ENCODE measurements at places on chromosomes 13 and 19.

DNA sequence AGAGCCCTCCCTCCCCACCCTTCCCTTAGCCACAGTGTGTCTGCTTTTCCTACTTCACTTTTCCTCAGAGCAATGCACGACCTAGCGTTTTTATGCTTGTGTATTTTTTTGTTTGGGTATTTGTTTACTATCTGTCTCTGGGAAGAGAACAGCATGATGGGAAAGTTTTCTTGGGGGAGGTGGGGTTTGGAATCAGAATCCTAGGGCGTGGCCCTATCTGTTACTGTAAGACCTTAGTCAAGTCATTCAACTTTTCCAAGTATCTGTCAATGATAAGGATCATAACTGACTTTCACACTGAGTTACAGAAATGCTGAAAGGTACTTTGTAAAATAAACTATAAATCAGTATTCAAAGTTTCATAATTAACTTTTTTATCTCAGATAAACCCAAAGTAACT lies 146.3 kb upstream of the WASF3 start:
- no peak for DNase-seq

- DNase-seq: peak; percentile 87
Observed at GRCh38 chr19:49118565-49119410, at the start of gene C19orf73. TSS of gene C19orf73 (minus strand) at chr19:49119143. CDS start at chr19:49119022, 121 bp downstream.

GRCh38 chr13:113420833-113421600 lies 32.3 kb downstream of the ADPRHL1 start:
- no peak for DNase-seq

DNA sequence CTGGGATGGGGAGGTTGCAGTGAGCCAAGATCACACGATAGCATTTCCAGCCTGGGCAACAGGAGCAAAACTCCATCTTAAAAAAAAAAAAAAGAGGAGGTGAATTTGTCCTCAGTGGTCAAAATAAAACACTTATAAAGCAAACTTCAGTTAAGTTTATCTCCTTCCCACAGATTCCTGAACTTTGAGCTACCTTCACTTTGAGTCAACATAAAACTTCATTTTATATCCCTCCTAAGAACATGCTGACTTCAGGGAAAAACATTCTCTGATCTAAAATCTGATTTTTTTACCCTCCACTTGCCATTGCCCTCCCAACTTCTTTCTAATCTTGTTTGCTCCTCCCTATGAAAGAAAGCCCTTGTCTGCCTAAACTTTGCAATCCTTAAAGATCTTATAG lies 59.0 kb downstream of the ZNF429 start:
- no peak for DNase-seq

GRCh38 chr13:95948656-95949055 lies 104.5 kb downstream of the UGGT2 start:
- peak; percentile 73 for DNase-seq

GRCh38 chr13:32267836-32268439 lies 47.2 kb downstream of the ZAR1L start:
- DNase-seq: no peak

- DNase-seq: peak; percentile 60
Observed at GRCh38 chr19:4567584-4568071, 8.1 kb upstream of the SEMA6B start.

DNA sequence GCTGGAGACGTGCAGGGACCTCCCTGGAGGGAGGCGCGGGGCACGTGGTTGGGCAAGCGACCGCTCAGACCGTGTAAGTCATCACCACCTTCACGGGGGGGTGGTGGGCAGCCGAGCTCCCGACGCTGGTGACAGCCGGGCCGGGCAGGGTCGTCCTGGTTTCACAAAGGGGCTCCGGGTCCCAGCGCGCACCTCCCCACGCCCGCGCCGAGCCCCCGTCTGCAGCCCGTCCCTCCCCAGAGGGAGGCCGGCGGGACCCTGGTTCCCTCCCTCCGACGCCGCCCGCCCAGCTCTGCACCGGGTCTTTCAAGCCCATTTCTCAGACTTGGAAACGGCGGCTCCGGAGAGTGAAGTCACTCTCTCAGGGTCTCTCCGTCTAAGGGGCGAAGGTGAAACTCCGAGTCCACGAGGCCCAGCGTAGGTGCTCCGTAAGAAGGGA lies 729 bp upstream of the ARID3A start:
- DNase-seq: no peak

GRCh38 chr19:40217027-40217810 lies 965 bp downstream of the TTC9B start:
- no peak for DNase-seq

GRCh38 chr13:71242201-71242600 lies 624.8 kb downstream of the DACH1 start:
- no peak for DNase-seq

GRCh38 chr19:32581705-32582179 lies 752 bp downstream of the PDCD5 start:
- DNase-seq: peak; percentile 64

DNA sequence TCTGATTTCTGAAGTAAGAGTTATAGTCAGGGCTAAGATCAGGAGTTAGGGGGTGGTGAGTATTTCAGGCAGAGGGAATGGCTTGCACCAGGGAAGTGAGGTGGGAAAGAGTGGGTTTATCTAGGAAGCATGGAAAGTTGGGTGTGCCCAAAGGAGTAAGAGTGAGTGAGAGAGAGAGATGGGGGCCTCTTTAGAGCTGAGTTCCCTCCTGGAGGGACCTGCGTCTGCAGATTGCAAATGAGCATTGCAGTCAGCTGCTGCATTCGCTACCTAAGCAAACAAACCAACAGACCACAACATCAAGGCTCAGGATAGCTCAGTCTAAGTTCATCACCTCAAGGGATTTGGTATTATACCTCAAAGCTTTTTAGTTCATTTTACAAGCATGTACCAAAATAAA lies 405.8 kb downstream of the FGF9 start:
- DNase-seq: no peak

DNA sequence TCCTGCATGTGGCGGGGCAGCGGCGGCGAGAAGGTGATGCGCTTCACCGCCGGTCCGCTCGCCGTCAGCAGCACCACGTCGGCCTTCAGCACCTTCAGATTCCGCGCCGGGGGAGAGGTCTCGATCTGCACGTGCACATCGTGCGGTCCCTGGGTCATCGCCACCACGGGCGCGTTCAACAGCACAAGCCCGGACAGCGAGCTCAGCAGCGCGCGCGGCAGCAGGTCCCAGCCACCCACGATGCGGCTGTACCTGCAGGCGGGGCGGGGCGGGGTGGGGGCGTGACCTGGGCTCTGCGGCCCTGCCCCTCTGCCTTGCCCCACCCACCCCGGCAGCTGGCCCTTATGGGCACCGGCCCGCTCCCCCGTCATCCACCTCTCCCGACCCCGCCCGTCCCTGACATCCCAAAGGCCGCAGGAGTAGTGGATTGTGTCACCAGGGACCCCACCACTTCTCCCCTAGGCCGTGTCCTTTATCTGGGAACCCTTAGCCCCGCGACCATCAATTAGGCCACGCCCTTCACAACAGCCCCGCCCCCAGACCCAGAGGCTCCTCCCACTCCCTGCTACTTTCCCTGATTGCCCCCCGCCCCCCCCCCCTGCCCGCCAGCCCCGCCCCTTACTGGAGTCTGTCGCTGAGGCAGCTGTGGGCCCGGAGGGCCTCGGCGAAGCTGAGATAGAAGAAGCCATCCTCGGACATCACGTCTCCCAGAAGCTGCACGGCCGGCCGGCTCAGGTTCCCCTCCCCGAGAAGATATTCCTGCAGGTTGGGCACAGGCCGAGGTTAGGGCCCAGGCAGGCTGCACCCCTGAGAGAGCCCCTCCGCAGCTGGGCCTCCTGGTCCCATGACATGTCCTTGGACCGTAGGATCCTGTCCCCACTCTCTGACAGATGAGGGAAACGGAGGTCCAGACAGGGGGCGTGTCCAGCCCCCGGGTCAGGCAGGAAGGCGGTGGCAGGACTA lies 6.1 kb downstream of the IL4I1 start:
- no peak for DNase-seq

DNA sequence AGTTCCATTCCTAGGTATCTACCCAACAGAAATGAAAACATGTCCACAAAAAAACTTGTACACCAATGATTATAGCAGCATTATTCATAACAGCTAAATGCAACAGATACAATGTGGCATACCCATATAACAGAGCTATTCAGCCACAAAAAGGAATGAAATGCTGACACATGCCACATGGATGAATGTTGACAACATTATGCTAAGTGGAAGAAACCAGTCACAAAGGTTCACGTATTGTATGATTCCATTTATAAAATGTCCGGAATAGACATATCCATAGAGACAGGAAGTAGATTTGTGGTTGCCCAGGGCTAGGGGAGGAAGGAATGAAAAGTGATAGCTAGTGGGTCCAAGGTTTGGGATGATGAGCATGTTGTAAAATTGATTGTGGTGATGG lies 10.8 kb downstream of the CRYL1 start:
- DNase-seq: no peak

- DNase-seq: no peak
Observed at GRCh38 chr13:23462815-23463559, 29.5 kb upstream of the SACS start.

GRCh38 chr19:5290336-5291262 lies 50.0 kb downstream of the PTPRS start:
- DNase-seq: no peak

- no peak for DNase-seq
Observed at GRCh38 chr13:76950101-76950500, 1.8 kb downstream of the ACOD1 start.

DNA sequence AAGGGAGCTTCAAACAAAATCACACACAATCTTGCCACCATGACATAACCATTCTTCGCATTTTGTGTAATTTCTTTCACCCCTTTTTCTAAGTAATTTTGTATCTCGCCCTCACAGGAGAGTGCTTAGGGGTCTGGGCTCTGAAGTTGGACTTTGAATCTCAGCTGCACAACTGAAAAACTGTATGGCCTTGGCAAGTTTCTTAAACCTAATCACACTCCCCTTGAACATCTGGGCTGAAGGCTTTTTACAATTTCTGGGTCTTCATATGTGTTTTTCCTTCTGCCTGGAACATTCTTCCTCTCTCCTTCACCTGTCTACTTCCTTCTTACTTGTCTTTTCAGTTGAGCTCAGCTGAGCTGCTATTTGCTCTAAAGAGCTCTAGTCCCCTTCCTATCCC lies 24.3 kb upstream of the CPB2 start:
- DNase-seq: no peak

DNA sequence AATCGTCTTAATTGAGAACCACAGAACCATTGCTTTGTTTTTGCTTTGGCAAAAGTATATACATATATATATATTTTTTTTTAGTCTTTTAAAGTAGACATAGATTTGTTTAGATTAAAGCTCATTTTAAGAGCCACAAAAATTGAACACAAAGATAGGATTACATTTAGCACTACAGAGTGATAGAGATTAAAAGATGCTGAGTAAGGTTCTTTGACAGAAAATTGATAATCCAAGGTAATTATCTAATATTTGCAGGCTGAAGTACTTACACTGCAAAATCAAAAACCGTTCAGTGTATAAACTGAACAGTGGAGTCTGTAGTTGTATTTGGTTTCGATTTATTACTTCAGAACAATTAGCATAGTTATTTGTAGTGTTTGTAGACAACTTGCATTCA lies 24.5 kb upstream of the ZNF98 start:
- no peak for DNase-seq

GRCh38 chr19:44113784-44114390 lies 688 bp downstream of the ZNF225 start:
- no peak for DNase-seq

DNA sequence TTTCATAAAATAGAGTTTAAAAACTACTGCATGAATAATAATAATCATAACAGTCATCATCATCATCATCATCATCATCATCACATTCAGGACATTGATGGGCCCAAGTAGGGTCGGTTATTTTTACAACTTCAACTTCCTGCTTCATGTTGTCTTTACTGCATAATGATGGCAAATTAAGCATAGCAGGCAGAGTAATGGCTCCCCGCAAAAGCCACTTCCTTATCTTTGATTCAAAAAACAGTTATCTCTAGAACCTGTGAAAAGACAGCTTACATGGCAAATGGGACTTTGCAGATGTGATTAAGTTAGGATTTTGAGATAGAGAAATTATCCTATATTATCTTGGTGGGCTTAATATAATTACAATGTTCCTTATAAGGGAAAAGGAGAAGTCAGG lies 792.9 kb downstream of the LIG4 start:
- DNase-seq: no peak

GRCh38 chr13:33545492-33545891 lies 259.9 kb upstream of the STARD13 start:
- no peak for DNase-seq

- DNase-seq: peak; percentile 58
Observed at GRCh38 chr19:14472202-14472938, 2.8 kb downstream of the PTGER1 start.

DNA sequence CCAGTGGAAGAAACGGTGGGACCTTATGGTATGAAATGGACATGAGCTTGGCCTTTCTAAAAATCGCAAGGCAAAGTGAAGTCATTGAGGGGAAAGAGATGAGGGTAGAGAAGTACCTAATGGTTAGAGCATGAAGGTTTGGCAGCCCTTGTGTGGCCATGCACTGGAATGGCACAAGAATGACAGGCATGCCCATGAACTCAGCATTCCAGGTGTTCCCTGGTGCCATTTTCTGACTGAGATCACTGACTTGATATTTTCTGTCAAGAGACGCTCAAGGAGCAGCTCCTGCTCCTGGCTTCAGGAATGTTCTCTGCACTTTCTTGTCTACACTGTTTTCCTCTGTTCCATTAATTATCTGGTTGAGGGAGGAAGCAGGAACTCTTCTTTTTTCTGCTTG lies 225.0 kb upstream of the SLC10A2 start:
- no peak for DNase-seq

- no peak for DNase-seq
Observed at GRCh38 chr13:39811051-39811450, 155.6 kb downstream of the COG6 start.

DNA sequence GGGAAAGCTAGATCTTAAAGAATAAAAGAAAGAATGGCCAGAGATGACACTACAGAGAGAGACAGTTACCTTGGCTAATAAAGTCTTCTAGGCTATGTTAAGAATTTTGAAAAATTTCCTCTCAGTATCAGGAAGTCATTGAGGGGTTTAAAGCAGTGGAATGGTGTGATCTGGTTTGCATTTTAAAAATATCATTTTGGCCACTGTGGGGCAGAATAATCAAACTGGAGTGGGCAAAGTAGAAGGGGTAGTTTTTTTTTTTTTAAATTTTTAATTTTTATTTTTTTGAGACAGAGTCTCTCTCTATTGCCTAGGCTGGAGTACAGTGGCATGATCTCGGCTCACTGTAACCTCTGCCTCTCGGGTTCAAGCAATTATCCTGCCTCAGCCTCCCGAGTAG lies 4.4 kb upstream of the CNMD start:
- no peak for DNase-seq

GRCh38 chr13:111908361-111908760 lies 158.6 kb upstream of the SOX1 start:
- no peak for DNase-seq

Data from fibroblast of mammary gland (primary cell).